Naive B cell (primary cell): ENCODE measurements at places on chromosomes 16 and 17. TPM values are rescaled to one million over a fixed set of nuclear protein-coding genes. Genes with fewer than 3 reads are reported as not detected.

The CCL1 gene
- polyA plus RNA-seq, result not detected

The CYB561 gene
- polyA plus RNA-seq, result 1.0 TPM

The HBA1 gene
- 226 TPM for polyA plus RNA-seq

GRCh38 chr17:4502466-4503154, 3.9 kb downstream of the SPNS2 start:
- no peak for DNase-seq

- no peak for DNase-seq
These were observed 21.2 kb downstream of the TRAF4 start for GRCh38 chr17:28765038-28765437.

- DNase-seq, result no peak
These were observed 11.8 kb downstream of the CACNG4 start for GRCh38 chr17:66976379-66976663.

- DNase-seq, result no peak
These were observed 52.0 kb downstream of the LDHD start for GRCh38 chr16:75064403-75065148.

DNA sequence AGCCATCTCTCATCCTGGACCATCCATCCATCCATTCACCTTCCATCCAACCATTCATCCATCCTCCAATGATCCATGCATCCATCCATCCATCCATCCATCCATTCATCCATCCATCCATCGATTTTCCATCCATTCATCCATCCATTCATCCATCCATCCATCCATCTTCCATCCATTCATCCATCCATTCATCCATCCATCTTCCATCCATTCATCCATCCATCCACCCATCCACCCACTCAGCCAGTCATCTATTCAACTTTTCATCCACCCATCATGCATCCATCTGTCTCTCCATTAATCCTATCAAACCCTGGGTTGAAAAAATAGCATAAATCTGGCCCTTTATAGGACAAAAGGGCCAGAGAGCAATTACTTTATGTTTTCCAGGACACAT, 158.3 kb upstream of the WSCD1 start:
- no peak for DNase-seq

DNA sequence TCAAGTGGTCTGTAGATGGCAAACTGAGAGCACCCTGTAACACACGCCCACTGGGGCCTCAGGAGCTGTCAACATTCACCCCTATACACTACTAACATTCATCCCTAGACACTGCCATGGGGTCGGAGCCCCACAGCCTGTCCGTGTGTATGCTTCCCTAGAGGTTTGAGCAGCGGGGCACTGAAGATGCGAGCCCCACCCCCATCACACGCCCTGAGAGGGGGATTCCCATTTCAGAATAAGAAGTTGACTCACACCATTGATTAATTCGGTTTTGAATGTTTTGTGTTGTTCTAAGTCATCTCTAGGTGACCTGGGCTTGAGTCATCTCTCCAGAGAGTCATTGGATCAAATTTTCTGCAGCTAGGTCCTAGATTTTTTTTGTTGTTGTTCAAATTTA, 37.3 kb upstream of the MMD start:
- no peak for DNase-seq

DNA sequence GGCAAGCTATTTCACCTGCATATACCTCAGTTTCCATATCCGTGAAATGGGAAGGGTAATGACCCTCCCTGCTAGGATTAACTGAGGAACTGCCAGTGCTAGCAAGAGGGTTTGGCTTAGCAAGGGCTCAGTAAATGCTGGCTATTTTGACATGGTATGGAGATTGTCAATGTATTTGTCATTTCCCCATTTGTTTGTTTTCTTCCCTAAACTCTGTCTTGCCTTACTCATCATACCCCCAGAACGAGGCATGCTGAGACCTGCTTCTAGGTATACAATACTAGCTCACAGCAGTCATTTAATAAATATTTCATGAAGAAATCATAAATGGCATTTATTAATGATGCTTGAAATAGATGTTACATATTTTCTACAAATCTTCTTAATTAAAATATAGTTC, 124.0 kb downstream of the DYNLRB2 start:
- DNase-seq, result no peak

DNA sequence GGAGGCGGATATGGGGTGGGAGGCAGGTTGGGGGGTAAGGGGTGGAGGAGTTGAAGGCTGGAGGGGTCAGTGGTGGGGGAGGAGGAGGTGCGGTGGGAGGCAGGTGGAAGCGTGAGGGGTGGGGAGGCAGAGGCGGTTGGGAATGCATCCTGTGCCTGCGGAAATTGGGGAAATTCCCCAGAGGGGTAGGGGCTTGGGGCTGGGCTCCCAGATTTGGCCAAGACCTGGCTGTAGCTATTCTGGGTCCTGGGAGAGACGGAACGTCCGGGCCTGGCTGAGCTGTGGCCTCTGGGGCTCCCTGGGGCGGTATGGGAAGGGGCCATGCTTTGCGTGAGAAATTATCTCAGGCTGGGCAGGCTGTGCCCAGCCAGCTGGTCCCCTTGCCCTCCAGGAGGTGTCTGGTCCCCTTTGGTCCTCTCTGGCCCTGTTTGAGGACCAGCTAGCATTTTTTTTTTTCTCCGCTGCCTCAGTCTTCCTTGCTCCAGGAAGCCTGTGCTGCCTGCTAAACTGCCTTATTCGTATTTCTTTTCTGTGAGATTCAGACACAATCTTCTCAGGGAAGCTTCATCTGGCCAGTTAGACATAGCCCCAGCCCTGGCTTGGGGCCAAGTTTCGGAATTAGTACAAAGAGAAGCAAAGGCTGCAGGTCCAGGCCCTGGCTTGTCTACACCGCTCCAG, 7.3 kb upstream of the TRPV2 start:
- no peak for DNase-seq

DNA sequence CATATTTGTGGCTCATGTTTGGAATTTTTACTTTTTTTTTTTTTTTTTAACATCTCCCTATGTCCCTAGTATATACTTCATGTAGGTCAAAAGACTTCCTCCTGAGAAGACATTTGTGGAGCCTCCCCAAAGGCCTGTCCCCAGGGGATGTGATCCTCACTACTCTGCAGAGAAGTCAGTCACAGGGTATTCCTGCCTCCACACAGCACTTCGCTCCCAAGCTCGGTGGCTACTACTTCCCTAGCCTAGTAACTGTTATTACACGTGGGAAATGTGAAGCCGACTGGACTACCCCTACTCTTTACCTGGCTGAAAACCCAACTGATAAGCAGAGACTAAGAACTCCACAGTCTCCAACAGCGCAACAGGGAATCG, 116.8 kb downstream of the HIC1 start:
- DNase-seq, result no peak

DNA sequence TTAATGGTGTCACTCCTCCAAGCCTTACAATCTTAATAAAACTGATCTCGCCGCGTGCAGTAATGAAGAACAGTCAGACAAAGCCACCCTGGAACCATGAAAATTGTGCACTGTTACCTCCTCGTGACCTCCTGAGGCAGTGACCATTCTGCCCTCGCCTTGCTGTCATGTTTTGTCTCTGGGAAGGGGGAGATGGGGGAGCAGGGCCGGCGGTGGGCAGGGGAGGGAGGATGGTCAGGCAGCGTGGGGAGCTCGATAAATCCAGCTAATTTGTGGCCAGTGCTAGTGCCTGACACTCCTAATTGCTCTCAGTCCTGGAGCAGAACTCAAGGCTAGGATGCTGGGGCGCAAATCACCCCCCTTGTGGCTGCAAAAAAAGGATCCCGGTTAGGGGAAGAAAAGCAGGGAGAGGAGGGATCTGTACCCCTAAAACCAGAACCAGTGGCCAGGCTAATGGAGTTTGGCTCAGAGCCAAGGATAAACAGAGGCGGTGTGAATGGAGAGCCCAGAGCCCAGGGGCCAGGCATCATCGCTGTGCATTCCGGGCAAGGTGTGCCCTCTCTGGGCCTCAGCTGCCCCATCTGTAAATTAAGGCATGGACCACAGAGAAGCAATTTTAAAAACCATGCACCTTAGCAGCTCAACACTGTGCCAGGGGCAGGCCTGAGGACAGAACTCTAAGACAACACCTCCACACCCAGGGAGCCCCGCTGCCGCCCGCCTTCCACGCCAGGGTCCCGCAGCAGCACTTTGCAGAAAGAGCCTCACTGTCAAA, 113.3 kb downstream of the ZNF423 start:
- DNase-seq, result no peak

GRCh38 chr16:77882358-77882757, 94.0 kb downstream of the VAT1L start:
- no peak for DNase-seq
